ENCODE measurements at places on chromosomes 7 and 10.

GRCh38 chr10:45265996-45266395 is 49.4 kb downstream of the OR13A1 start:
- DNase-seq = no peak

- DNase-seq = no peak
Observed at GRCh38 chr10:127790066-127790624, 53.2 kb downstream of the FOXI2 start.

DNA sequence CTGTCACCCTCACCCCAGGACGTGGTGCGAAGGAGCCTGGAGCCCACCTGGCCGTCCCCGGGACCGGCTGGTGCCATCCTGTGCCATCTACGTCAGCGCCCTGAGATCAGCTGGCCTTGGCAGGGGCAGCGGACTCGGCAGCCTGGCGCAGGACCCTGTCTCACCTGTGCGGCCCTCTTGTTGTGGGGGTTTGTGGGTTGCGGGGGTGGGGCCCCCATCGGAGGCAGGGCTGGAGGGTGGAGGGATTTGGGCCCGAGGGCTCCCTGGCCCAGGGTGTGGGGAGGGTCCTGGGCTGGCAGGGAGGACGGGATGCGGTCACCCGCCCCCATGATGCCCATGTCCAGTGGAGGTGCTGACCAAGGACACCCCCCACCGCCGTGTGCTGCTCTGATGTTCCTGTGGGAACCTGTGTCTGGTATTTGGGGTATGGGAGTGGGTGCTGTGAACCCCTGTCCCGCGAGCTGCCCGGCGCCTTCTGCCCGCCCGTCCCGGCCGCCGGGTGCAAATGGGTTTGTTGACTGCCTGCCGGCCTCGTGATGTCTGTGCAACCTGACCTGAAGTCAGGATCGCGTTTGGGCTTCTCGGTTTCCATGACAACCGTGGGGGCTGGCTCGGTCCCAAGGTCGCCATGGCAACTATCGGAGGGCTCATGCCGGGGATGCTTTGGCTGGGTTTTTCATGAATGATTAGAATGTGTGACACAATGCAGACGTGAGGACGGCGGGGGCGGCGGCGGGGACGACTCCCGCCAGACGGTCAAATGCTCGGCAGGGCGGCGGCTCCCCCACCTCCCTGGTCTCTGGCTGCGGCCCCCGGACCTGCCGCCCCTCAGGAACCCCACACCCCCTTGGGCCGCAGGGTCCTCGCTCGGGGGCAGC is 7.3 kb downstream of the MAFK start:
- peak; percentile 99 for DNase-seq

GRCh38 chr10:131332821-131333220 is 21.3 kb upstream of the TCERG1L start:
- DNase-seq = no peak

GRCh38 chr10:68099736-68100135 is 9.6 kb upstream of the MYPN start:
- peak; percentile 88 for DNase-seq

All from EH (cell line).